ENCODE measurements at places on chromosomes 12 and 14.

DNA sequence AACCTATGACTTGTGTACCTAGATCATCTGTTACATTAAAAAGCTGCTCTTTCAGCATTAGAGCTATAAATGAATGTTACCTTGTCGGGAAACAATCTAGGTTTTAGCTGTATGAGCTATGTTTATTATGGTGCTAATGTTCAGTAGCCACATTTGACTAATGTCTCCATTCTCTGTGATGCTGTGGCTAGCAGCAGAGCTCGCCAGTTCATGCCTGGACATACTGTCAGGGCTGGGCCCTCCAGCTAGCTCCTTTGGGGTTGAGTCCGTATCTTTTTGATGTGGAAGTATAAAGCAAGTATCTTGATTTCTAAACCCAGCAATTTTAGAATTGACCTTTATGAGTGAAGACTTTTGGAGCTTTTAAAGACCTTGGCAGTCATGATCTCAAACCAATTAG, 36.1 kb downstream of the USP44 start:
- H3K27ac ChIP-seq = no peak overlapping the region
- H3K4me3 ChIP-seq = no peak overlapping the region
- peaks cover 35% of the 10 kb centered on the region for H3K36me3 ChIP-seq
- no peaks in the 10 kb centered on the region for H3K4me1 ChIP-seq
- DNase-seq = no peak
- H3K27me3 ChIP-seq = no peaks in the 10 kb centered on the region

DNA sequence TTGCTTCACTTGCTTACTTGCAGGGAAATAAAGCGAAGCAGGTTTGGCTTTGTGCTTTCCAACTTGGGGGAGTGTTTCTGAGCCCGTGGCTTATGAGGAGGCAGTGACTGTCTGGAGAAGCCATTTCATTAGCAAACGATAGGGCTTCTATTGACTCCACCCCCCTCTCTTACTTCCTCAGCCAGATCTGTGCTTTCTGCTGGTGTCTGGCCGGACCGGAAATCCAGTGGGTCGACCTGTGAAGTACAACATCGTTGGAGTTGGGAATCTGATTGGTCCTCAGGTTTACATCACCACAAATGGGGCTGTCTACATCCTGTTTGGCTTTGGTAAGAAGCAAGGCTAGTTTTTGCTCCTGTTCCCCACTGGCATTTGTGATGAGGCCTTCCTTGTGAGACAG, 22.3 kb downstream of the FAM234B start:
- H3K36me3 ChIP-seq = no peaks in the 10 kb centered on the region
- no peaks in the 10 kb centered on the region for H3K27me3 ChIP-seq
- no peak overlapping the region for H3K27ac ChIP-seq
- DNase-seq = no peak

- H3K36me3 ChIP-seq = no peaks in the 10 kb centered on the region
Observed at GRCh38 chr14:50083467-50084337, 32.7 kb downstream of the VCPKMT start.

DNA sequence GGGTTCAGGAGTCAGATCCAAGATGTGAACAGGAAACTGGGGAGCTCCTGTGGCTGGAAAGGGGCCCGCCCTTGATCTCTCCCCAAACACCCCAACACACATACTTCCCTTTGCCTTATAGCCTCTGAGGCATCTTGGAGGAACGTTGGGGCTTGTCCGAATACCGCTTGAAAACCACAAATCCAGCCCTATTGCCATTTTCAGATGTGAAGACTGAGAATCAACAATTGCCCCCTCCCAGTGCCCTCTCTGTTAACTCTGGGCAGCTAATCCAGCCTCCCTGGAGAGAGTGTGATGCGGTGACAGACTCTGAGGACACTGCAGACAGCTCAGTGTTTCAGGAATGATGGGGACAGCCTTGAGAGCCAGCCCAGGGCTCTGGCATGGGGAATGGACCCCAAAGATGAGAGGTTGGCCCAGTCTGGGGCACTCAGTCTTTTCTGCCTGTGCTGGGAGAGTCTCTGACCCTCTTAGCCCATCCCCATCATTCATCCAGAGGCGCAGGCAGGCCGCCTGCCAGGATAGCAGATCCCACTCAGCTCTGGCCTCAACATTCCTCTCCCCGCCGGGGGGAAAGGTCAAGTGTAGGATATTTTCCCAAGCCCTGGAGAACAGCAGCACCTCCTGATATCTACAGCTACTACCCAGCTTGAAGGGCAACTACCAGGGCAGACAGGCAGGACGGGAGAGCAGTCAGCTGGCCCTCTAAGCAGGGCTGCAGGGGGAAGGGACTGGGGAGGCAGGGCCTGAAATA, 24.6 kb upstream of the LTBP2 start:
- no peak overlapping the region for H3K27ac ChIP-seq
- no peaks in the 10 kb centered on the region for H3K4me1 ChIP-seq
- no peaks in the 10 kb centered on the region for H3K27me3 ChIP-seq
- DNase-seq = no peak
- no peak overlapping the region for H3K4me3 ChIP-seq

DNA sequence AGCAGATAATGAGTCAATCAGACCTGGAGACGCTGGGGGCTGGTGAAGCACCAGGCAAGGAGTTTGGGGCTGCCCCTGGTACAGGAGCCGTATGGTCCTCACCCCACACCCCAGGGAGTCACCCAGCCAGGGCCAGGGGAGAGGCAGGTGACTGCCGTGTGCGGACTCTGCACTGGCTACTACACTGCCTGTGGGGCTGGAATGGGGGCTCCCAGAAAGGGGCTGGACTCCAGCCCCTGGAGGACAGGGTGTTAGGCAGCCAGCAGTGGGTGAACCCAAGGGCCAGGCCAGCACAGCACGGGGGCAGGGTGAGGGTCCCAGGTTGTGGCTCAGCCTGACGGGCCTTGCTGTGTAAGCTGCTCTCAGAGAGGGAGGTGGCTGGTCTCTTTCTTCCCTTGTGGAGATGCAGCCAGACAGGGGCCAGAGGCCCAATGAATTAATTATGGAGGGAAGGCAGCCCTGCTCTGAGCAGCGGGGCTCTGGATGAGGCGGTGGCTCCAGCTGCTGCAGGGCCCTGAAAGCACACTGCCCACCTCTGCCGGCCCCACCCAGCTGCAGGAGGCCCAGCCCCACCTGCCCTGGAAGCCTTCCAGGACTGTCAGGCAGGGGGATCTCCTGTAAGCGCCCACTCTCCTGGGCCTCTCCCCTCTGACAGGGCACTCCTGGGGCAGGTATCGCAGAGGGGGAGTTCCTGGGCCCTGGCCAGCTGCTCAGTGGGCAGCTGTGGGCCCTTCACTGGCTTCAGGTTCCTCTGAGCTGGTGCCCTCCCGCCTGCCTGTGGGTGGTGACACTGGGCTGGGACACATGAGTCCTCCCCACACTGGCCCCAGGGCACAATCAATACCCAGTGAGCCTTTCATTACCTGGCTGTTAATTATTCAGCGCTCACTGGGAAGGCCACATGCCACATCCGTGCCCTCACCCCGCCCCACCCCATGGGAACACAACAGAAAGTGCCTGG, 142.5 kb upstream of the C14orf180 start:
- no peak overlapping the region for H3K27ac ChIP-seq
- no peaks in the 10 kb centered on the region for H3K27me3 ChIP-seq
- H3K4me3 ChIP-seq = no peak overlapping the region
- no peaks in the 10 kb centered on the region for H3K4me1 ChIP-seq
- no peak for DNase-seq

DNA sequence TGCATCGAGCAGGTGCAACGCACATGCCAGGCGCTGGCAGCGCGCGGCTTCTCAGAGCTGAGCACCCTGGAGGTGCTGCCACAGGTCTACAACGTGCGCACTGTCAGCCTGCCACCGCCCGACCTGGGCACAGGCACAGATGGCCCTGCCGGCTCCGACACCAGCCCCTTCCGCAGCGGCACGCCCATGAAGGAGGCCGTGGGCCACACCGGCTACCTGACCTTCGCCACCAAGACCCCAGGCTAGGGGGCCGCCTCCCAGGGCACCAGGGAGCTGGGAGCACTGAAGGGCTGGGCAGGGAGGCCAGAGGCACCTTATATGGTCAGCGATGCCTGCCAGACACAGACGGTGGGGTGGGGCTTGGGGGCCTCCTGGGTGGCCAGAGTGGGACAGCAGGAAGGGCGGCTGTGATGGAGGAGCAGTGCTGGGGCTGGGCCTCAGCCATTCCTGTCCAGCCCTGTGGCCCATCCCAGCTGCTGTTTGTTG, 5.6 kb downstream of the TRMT61A start:
- no peak overlapping the region for H3K4me3 ChIP-seq
- no peak for DNase-seq
- no peak overlapping the region for H3K27ac ChIP-seq
- peaks cover 14% of the 10 kb centered on the region for H3K4me1 ChIP-seq

GRCh38 chr12:122729583-122730214, 945 bp downstream of the HCAR1 start:
- no peak for DNase-seq
- no peak overlapping the region for H3K4me3 ChIP-seq

DNA sequence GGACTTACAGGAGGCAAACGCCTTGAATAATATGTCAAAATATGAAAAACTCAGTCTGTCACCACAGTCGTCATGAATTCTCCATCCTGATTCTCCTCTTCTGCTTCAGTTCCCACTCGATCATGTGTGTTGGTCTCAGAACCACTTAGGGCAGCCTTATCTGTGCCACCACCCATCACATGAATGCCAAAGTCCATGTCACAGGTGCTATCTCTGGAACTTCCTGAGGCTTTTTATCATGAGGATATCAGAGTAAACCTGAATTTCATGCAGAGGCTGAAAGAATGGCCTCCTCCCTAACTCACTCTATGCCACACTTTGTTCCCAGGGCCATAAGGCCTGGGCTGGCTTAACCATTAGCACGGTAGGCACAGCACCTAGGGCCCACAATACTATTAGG, 28.8 kb upstream of the MAP3K9 start:
- DNase-seq = no peak
- H3K36me3 ChIP-seq = no peaks in the 10 kb centered on the region
- no peak overlapping the region for H3K27ac ChIP-seq
- H3K4me3 ChIP-seq = no peak overlapping the region
- no peaks in the 10 kb centered on the region for H3K4me1 ChIP-seq

DNA sequence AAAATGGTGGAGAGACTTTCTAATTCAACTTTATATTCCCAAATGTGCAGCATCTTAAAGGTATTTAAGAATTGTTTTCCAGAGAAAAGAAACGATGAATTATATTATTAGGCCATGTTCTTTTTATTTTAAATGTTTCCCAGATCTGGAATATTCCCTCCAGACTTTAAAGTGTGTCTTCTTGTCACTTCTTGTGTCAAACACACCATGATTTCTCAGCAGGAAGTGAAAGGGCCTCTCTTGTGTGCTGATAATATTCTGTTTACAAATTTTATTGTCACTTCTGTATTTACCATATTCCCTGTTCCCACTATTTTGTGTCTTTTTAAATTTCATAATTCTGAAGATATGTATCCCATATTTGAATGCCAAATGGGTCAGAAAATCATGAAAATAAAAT, 455.0 kb upstream of the FLRT2 start:
- H3K27ac ChIP-seq = no peak overlapping the region
- DNase-seq = no peak
- H3K36me3 ChIP-seq = no peaks in the 10 kb centered on the region
- no peak overlapping the region for H3K4me3 ChIP-seq
- H3K27me3 ChIP-seq = no peaks in the 10 kb centered on the region

GRCh38 chr12:76670776-76671175, 93.1 kb upstream of the ZDHHC17 start:
- no peak overlapping the region for H3K27ac ChIP-seq
- no peak overlapping the region for H3K4me3 ChIP-seq
- DNase-seq = no peak
- no peaks in the 10 kb centered on the region for H3K27me3 ChIP-seq

DNA sequence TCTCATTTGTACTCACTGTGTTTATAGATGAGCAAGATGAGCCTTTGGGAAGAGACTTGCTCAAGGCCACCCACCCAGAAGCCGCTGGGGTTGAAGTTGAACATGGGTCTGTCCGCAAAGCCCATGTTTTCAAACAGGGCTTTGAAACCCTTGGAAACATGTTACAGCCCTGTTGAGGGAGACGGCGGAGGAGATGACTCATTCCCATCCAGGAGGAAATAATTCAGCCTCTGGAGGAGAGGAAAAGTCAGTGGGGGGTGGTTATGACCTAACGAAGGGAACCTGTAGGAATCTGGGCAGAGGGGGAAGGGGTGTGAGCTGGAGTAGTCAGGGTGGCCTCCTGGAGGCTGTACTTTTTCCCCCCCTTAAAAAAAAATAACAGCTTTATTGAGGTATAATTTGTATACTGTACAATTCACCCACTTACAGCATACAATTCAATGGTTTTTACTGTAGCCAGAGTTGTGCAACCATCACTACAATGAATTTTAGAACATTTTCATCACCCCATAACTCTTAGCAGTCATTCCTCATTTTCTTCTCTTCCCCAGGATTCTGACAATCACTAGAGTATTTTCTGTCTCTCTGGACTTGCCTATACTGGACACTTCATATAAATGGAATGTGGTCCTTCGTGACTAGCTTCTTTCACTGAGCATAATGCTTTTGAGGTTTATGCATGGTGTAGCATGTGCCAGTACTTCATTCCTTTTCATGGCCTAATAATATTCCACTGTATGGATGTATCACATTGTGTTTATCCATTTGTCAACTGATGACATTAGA, 1.9 kb upstream of the RIN3 start:
- no peak for DNase-seq
- peaks cover 35% of the 10 kb centered on the region for H3K4me1 ChIP-seq
- H3K27ac ChIP-seq = no peak overlapping the region
- no peaks in the 10 kb centered on the region for H3K27me3 ChIP-seq

GRCh38 chr12:129310346-129310745, 457.1 kb downstream of the GLT1D1 start:
- no peak for DNase-seq
- H3K27ac ChIP-seq = no peak overlapping the region
- no peaks in the 10 kb centered on the region for H3K4me1 ChIP-seq

- no peak overlapping the region for H3K4me3 ChIP-seq
- no peaks in the 10 kb centered on the region for H3K27me3 ChIP-seq
- no peaks in the 10 kb centered on the region for H3K4me1 ChIP-seq
- no peak for DNase-seq
- H3K36me3 ChIP-seq = no peaks in the 10 kb centered on the region
Observed at GRCh38 chr14:33486332-33486890, 464.5 kb downstream of the EGLN3 start.

GRCh38 chr12:130202201-130202600, 39.9 kb downstream of the FZD10 start:
- no peak overlapping the region for H3K4me3 ChIP-seq
- H3K27me3 ChIP-seq = no peaks in the 10 kb centered on the region

DNA sequence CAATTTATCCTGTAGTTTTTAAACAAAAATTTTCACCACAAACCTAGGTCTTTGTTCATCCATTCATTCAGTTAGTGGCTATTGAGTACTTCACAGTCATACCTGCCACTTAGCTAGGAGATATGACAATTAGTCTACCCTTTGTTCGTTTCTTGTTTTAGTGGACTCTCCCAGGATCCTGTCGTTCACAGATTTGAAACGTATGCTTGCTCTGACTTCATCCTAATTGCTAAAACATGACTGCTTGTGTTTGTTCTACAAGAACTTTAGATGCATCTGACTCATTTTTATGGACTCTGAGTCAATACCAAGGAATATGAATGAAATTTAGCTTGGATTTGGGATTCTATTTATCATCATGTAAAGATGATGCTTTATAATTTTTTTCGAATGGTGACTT, 69.5 kb downstream of the TBC1D30 start:
- no peak for DNase-seq
- H3K27ac ChIP-seq = no peak overlapping the region
- H3K4me1 ChIP-seq = no peaks in the 10 kb centered on the region
- no peak overlapping the region for H3K4me3 ChIP-seq
- H3K27me3 ChIP-seq = no peaks in the 10 kb centered on the region
